ENCODE measurements at places on chromosomes 1 and 21.

GRCh38 chr1:45304311-45305081, 22.2 kb upstream of the HPDL start:
- DNase-seq: peak; percentile 15

GRCh38 chr1:67105508-67105907, 29.3 kb downstream of the C1orf141 start:
- no peak for DNase-seq

GRCh38 chr1:64171246-64171645, 32.2 kb upstream of the UBE2U start:
- no peak for DNase-seq

- peak; percentile 41 for DNase-seq
Observed at GRCh38 chr1:154199563-154199879, 6.6 kb downstream of the CFAP141 start.

DNA sequence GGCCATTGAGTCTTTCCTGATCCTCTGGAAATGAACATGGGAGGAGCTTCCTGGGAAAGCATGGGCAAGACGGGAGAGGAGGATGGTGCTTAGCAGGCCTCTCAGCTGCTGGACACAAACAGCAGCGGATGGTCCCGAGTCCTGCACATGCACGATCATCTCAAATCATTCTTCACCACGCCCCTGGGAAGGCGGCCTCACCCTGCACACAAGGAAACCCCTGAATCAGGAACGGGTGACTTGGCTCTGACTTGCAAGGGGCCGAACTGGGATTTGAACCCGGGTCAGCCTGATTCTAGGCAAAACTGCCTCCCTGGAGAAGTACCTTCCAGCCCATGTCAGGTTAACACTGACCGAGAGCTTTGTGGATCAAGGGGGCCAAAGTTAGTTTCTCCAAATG, 134.8 kb upstream of the WNT4 start:
- no peak for DNase-seq

GRCh38 chr1:158509471-158510156, 37.6 kb downstream of the OR10R2 start:
- peak; percentile 46 for DNase-seq

- no peak for DNase-seq
Observed at GRCh38 chr1:198848206-198848605, 209.4 kb downstream of the PTPRC start.

- DNase-seq: no peak
Observed at GRCh38 chr1:242542271-242542670, 17.8 kb upstream of the PLD5 start.

- DNase-seq: no peak
Observed at GRCh38 chr1:8035289-8035688, 9.2 kb upstream of the ERRFI1 start.

GRCh38 chr1:78142736-78143135, 97.0 kb downstream of the GIPC2 start:
- no peak for DNase-seq

DNA sequence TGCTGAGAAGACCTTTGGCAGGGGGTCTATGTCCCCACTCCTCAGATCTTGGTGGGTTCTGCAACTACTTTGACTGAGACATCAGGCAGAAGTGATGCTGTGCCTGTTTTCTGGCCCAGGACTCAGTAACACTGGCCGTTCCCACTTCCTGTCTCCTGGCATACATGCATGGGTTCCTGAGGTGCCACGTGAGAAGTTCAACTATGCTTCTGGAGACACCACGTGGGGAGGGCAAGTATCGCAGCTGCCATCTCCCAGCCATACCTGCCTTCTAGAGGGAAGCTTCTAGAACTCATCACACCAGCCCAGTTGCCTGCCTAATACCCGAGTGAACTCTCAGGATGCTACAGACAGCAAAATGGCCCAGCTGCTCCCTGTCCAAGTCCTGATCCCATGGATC, 65.8 kb downstream of the TRABD2B start:
- no peak for DNase-seq

DNA sequence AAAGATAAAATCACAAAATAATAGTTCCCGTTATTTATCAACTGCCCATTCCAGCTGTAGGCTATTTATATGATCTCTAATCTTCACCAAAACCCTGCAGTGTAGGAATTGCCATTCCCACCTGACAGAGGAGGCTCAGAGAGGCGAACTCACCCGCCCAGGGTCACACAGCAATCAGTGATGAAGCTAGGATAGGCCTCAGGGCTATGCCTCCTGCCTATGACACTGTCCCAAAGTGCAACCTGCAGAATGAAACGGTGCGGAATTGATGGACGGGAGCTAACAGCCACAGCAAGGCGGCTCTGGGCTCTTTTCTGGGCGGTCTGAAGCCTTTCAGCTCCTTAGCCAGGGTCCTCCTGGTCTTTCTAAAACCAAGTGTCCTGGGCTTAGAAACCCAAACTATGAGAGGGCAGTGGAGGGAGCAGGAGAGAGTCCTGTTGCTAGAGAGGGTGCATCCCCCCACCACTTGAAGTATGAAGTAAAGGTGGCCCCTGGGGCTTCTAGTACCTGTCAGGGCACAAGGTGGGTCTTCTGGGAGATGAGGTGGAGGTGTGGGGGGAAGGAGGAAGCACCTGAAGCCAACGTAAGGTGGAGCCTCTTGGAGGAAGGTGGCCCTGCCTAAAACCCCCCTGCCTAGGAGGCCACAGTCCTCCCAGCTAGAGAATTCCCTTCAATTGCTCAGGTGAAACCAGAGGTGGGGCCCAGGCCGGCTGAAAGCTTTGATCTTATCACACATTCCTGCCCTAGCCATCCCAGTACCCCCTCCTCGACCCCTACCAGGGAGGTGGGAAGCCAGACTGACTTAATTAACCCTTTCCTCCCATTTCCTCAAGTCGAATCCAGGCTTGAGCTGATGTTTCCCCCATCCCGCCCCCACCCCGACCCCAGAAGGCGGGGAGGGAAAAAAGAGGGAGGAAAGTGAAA, 14.8 kb downstream of the HSPG2 start:
- peak; percentile 79 for DNase-seq

DNA sequence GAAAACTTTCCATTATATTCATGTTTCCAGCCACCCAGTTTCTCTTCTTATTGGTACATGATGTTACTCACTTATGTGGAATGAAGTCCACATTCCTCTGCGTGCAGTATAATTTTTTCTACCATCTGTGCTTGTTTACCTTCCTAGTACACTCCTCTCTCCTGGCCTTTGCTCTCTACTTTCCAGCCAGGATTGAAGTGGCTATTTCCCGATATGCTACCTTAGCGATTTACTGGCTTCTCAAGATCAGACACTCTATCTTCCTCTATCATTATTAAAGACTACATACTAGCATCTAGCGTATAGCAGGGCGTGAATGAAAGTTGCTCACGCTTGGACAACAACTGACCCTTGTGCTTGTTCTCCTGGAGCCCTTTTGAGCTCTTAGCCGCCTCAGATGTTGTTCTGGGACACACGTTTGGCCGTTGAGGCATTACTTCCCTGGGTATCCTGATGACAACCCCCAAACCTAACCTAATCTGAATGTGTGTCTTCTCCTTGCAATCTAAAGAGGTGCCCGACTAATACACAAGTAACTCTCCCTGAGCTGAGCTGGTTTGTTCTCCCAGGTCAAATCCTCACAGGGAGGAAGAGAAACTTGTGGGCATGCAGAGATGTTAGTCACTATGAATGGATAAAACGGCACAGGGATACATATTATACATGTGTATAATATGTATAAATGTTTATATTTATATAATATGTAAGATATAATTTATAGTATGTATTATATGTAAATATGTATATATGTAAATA, 13.4 kb upstream of the MTARC2 start:
- DNase-seq: peak; percentile 75

- no peak for DNase-seq
Observed at GRCh38 chr21:14878971-14879370, 185.8 kb downstream of the NRIP1 start.

DNA sequence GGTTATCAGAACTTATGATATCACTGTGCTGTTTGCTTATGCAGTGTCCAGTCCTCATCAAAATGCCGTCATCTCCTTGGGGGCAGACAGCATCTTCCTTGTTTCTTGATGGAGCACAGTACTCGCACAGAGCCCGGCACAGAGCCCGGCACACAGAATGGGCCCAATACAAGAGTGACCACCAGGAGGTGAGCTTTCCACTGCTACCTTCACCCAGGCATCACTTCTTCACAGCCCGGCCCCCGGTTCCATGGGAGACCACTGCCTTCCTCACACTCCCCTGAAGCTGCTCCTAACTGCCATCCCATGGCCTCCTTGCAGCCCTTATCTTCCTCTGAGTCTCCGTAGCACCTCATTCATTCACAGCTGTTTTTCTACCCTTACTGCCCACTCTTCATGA, 94.0 kb downstream of the TNR start:
- no peak for DNase-seq

GRCh38 chr1:56433056-56433577, 146.2 kb downstream of the PLPP3 start:
- DNase-seq: no peak

- peak; percentile 88 for DNase-seq
Observed at GRCh38 chr1:183023601-183024316, 539 bp downstream of the LAMC1 start.

GRCh38 chr1:92085727-92086126, 5.6 kb downstream of the BTBD8 start:
- no peak for DNase-seq

DNA sequence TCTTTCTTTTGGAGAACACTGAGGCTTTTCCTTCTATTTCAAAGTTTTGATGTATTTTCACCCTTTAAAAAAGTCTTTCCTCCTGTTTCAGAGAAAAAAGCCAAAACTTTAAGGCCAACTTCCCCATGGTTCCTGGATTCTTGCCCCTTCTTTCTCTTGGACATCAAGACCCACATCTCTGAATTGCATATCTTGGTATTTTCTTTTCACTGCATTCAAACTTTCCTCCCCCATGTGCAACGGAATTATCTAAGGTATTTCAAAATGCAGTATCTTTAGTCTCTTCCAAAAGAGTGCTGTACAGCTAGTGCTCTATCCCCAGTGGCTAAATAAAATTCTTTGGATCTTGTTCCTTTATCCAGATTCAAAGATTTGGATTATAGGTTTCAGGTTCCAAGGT, 81.1 kb upstream of the TSPAN2 start:
- no peak for DNase-seq

GRCh38 chr1:159311679-159312078, 9.5 kb downstream of the FCER1A start:
- no peak for DNase-seq

DNA sequence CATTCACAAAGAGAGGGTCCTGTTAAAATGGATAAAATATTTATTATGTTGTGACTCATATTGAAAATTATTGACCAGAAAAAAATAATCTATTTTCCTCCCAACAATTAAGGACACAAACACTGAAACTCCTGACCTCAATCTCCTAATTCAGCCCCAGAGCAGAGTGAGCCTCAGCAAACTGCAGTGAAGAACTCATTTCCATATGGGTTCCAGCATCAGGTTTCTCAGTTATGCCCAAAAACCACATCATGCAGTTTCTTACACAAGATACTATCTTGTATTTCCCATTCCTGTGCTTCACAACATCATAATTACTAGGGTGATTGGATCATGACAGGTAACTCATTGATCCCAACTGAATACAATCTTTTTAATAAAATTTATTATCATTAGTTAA, 15.4 kb downstream of the PYHIN1 start:
- no peak for DNase-seq

DNA sequence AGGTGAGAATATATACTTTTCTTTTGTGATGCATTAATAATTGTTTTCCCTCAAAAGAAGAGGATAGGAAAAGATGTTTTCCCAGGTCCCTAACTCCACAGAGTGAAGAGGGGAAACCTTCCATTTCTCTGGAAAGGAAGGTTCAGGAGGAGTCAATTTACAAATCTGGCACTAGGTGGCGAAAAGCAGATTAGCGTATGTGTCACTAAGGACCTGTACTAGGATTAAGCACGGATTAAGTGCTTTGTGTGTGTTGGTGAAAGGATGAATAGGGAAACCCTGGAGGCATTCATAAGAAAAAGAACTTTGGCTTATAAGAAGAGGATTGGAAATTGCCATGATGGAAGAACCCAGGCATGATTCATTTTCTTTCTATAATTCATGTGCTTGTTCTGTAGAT, 410.1 kb upstream of the PLXNA2 start:
- peak; percentile 29 for DNase-seq

GRCh38 chr1:155636397-155637153, 26.6 kb downstream of the MSTO1 start:
- DNase-seq: no peak

- no peak for DNase-seq
Observed at GRCh38 chr1:118991448-118991847, 3.3 kb upstream of the TBX15 start.

GRCh38 chr21:27168084-27168483, 201.2 kb upstream of the ADAMTS5 start:
- no peak for DNase-seq

- peak; percentile 58 for DNase-seq
Observed at GRCh38 chr1:19800076-19800804, 524 bp upstream of the TMCO4 start.

- no peak for DNase-seq
Observed at GRCh38 chr1:161185282-161185682, 8.0 kb upstream of the B4GALT3 start.

Data from hepatocyte (in vitro differentiated cells).